ENCODE measurements at places on chromosomes 4 and X.

- no peak for DNase-seq
These were observed 1118.2 kb downstream of the ARAP2 start for GRCh38 chr4:35125995-35126712.

DNA sequence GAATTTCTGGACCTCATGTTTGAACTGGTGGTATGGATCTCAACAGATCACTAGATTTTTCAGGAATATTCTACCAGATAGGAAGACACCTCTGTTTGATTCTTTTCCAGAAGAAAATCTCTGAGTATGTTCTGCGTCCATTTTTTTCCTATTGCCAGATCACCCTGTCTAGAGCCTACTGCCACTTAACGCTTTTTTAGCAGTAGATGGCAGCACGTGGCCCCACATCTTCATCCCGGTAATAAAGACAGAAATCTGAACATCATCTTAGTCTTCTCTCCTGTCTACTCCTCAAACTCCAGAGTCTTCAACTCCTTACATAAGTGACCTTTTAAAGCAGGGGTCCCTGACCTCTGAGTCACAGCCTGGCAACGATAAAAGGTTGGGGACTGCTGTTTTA, 184.7 kb downstream of the TMA16 start:
- no peak for DNase-seq

DNA sequence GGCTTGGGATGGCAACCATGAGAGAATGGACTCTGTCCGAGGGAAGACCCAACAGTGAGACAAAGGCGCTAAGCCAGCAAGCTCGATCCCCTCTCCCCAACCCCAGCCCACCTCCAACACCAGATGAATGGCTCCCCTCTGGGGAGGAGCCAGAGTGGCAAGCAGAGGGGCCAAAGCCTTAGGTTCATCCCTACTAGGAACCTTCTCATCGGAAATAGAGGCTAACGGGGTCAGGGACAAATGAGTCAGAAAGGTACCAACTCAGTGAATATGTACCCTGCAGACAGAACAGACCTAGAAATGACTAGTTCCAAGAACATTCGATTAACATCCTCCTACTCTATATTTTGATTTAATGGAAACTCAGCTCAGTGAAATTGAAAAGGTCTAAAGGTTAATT, 73.9 kb downstream of the NSG1 start:
- DNase-seq = no peak

DNA sequence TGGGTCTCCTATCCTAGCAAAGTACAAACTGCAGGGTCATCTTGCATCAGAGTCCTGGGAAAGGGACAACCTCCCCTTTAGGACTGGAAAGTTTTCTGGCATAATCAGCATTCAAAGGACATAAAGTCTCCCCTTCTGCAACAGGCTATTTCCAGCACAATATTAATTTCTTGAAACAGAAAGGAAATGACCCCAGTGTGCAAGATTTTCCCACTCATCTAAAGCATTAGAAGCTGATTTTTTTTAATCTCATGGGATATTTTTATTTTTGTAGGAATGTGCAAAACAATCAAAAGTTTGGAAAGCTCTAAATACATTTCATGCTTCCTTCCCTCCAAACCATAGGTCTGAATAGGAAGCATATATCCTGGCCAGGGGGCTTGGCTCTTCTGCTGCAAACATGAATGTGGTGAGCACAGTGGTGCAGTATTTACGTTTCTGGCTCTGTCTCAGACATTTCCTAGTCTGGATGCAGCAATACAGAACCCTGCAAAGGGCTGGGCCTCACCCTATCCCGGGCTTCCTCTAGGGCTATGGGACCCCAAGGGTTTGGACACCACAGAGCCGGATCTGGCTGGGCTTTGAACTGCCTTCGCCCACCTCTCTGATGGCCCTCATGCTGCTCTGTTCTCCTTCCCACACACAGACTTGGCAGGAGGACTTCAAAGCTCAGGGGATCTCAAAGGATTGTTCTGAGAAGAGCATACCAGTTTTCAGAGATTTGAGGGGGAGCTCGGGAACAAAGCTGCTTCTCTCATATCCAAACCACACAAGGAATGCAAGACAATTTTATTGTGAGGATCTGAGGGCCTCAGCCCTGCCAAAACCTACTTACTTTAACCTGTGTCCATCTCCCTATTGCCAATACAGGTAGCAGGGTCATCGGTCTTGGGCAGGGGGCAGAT, 64.9 kb downstream of the POLR2B start:
- peak; percentile 60 for DNase-seq

GRCh38 chrX:130702867-130703707, 199.9 kb downstream of the ENOX2 start:
- DNase-seq = no peak

- no peak for DNase-seq
These were observed 68.4 kb downstream of the MID2 start for GRCh38 chrX:107894038-107894437.

All from AG04449 (cell line).